ENCODE measurements at places on chromosomes 5 and 9.
A peak's percentile ranks its signal among the peaks of the same experiment; 100 is the strongest.

DNA sequence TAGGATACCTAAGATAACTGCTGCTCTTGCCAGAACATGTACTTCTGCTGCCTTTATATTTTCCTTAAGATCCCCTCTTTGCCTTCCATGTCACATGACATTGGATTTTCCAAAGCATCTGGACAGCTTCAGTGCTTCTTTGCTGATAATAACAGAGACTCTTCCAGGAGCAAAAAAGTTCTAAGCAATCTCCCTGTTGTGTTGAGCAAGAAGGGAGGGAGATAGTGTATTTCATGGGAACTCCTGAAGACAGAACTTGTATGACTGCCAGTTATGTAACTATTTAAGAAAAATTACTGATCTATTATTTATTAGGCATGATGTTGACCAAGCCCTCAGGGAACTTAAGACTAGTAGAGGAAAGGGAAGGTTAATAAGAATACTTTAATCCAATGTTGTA lies 454.7 kb downstream of the SPATA31D1 start:
- DNase-seq: no peak

- no peak for DNase-seq
Observed at GRCh38 chr5:113276001-113276400, 158.8 kb downstream of the TSSK1B start.

- DNase-seq: no peak
Observed at GRCh38 chr5:93461756-93462155, 119.3 kb downstream of the NR2F1-AS1 start.

DNA sequence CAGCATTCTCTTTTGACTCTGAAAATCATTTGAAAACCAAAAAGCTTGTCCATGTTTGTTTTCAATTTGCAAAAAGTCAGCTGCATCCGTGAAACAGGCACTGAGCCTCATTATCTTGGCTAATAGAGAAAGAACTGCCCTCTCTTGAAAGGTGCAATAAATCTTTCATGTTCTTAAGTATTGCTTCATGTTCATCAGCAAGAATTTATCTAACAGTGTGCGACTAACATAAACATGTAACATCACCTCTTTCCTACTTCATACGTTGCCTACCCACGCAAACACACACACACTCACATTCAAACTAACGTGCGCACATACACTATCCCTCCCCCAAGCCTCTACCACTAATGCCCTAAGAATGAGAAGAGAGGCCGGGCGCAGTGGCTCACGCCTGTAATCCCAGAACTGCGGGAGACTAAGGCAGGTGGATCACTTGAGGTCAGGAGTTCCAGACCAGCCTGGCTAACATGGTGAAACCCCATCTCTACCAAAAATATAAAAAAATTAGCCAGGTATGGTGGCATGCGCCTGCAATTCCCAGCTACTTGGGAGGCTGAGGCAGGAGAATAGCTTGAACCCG lies 629.7 kb upstream of the ZNF608 start:
- no peak for DNase-seq

- DNase-seq: no peak
Observed at GRCh38 chr5:138700581-138701362, 52.5 kb upstream of the CTNNA1 start.

DNA sequence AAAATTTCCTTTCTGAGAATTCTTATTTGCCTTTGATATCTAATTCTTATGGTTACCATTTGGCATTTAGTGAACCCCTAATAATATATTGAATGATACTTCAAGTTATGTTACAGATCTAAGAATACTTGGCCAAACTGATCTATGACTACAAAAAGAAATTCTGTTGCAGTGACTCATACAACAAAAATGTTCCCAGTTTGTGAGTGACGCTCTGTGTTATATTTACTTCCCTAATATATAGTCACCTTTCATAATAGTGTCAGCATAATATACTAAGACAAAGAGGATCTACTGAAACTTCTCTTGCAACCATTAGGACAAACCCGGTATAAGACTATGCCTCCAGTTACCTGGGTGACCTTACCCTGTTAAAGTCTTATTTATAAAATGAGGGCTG lies 216.9 kb upstream of the TLX3 start:
- DNase-seq: no peak

DNA sequence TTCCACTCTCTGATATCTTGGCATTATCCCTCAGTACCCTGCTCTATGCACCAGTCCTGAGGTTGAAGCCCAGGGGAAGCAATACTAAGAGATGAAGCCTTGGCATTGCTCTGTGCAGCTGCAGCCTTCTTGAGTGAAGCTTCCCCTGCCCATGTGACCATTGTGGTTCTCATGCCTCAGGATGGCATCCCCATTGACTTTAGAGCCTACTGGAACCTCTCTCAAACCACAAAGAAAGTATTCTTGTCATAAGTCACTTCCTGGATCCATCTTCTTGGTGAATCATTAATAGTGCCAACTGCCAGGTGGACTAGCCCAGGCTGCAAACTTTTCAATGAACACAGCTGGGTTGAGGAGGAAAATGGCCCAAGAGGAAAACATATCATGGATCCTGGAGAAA lies 283.9 kb upstream of the RFX3 start:
- no peak for DNase-seq

- no peak for DNase-seq
Observed at GRCh38 chr5:176388003-176388443, 375 bp downstream of the NOP16 start.

GRCh38 chr5:152514827-152515397 lies 109.8 kb upstream of the NMUR2 start:
- no peak for DNase-seq

- DNase-seq: no peak
Observed at GRCh38 chr5:140106101-140106500, 7.8 kb upstream of the PURA start.

DNA sequence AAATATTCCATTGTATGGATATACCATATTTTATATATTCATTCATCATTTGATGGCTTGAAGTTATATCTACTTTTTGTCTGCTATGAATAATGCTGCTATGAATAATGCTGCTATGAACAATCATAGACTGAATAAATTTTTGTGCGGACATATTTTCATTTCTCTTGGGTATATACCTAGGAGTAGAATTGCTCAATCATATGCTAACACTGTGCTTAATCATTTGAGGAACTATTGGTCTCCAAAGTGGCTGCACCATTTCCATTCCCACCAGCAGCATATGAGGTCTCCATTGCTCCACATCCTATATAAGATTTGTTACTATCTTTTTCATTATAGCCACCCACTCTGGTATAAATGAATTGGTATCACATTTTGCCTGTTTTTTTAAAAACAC lies 18.3 kb upstream of the TEK start:
- no peak for DNase-seq

DNA sequence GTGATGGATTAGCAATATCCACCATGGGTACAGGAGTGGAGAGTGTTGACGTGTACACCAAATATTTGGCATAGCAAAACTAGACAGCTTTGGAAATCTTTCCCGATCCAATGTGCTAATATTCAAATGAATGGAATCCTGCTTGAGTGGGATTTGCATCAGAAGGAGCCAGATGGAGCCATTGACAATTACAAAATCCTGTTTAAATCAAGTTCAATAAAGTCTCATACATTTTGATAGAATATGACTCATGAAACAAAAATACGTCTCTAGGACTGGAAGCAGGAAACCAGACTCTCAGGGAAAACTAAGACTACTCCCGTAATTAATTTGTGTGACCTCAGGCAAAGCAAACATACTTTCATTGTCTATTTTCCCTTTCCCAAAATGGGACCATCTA lies 13.0 kb downstream of the TNC start:
- no peak for DNase-seq

GRCh38 chr5:33649549-33650482 lies 209.1 kb downstream of the TARS1 start:
- no peak for DNase-seq

DNA sequence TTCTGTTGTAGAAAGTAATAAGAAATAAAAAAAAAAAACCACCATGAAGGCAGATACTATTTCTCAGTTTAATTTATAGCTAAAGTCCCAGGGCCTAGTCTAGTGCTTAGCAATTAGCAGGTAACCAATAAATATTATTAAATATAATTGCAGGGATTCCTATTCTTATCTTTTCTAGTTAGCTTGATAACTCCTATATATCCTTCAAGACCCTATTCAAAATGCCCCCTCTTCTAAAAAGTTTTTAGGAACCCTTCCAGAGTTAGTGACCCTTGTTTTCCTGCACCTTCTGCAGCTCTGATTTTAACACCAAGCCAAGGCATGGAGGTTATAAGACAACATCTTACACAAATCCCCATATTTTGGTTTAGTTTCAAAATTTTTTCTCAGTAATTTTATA lies 24.6 kb upstream of the ALDH1B1 start:
- DNase-seq: no peak

DNA sequence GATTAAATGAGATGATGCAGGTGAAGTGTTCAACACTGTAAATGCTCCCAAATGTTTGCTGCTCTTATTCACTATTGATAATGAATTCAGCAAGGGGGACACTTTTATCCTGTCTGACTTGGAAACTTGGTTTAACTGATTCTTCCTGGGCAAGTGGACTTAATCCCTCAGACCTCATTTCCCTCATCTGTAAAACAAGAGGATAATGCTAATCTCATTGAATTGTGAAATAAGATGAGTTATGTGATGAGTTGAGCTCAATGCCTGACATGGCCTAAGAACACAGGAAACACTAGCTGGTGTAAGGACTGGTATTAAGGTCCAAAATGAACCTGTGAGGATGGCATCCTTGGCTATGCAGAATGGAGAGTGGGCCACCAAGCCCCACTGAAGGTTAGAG lies 23.3 kb downstream of the TNFSF15 start:
- no peak for DNase-seq

DNA sequence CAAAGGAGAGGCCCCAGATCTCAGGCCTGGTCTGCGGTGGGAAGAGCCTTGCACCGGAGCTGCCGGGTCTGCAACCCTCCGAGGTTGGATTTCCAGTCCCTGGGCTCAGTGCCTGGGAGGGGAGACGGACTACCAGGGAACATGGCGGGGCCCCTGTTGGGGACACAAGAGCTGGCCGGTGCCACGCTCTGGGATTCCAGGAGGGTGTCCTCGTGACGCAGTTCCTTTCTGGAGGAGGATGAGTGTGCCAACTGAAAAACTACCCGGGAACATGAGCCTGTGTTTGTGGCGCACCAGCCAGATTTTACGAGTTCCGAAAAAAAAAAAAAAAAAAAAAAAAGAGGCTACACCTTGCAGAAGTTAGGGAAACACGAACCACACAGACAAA lies 9.0 kb downstream of the NRARP start:
- no peak for DNase-seq

DNA sequence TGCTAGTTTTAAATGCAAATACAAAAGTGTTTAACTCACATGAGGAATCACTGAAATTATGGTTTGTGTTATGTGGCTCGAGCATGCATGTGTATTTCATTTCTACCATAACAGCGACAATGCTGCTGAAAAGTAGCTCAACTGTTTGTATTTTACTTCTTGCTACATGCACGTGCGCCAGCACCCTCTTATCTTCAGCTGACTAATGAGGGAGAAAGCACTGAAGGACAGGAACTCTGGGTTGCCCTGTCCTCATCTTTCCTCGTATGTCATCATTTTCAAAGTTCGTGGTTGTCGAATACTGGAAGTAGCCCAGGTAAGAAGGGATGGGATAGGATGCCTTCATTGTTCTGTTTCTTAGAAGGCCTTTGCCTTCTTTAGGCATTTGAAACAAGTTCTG lies 120.3 kb downstream of the SYK start:
- DNase-seq: no peak

GRCh38 chr5:180128671-180129261 lies 57.2 kb upstream of the RNF130 start:
- DNase-seq: peak; percentile 33

- DNase-seq: peak; percentile 74
Observed at GRCh38 chr5:82165740-82166530, 112.2 kb downstream of the RPS23 start.

DNA sequence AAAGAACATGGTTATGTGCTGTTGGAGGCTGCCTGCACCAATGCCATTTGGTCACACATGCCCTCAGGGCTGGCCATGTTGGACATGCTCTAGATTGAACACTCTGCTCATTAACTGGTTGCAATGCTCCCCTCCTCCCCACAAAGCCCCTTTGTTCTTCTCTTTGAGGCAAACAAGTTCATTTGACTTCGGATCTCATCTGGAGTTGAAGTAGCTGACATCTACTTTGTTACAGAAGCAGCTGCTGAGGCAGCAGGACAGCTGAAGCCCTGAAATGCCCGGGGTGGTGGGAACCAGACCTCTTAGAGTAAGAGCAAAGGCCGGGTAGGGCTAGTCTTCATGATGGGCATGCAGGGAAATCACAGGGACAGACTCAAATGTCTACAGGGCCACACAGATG lies 123.5 kb downstream of the APBA1 start:
- no peak for DNase-seq

- DNase-seq: no peak
Observed at GRCh38 chr5:171386006-171386671, 1.5 kb upstream of the NPM1 start.

DNA sequence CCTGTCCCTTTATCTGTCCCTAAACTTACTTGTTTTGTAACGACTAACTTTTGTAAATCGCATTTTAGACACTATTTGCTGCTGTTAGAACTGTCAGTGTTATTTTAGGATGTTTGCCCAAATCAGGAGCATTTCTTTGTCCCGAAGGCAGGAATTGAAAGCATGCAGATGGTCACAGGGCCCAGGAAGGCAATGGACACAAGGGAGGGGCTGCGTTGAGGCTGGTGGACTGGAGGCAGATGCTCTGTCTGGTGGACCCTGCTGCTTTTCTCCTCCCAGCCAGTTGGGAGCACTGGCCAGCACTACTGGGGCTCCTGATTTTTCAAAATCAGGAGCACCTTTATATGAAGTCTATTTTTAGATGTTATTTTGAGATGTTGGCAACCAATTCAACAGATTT lies 31.7 kb downstream of the DOCK2 start:
- DNase-seq: no peak

GRCh38 chr5:19782566-19782965 lies 205.4 kb downstream of the CDH18 start:
- no peak for DNase-seq

DNA sequence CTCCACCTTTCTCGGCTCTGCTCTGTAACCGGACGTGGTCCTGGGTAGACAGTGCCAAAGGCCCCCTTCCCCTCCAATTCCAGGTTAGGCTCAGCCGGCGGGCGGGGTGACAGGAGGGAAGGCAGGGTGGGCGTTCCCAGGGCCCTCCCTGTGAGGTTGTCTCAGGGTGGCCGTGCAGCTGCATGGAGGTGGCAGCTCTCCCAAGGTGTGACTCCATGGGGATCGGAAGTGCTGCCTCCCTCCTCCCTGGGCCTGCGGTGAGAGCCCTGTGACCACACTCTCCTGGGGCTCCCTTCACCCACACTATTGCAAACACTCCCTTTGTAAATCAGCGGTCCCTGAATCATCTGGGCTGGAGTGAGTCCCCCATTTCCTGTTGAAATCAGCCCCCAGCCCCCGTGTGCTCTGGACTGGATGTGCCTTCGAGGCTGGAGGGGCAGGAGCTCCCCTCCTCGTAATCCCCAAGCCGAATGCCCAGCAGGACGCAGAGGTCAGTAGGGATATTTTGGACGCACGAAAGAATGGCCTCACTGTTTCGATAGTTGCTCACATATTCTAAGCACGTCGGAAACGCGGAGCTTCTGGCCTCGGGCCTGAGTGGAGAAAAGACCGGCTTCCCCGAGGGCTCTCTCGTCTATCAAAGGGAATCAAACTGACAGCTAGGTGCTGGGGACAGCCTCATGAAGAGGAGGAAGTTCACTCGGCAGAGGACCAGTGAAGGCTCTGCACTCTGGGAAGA lies 107.6 kb upstream of the COL5A1 start:
- DNase-seq: no peak

Data from left lobe of liver (tissue), 2 donors.